ENCODE measurements at places on chromosomes 4 and X.

GRCh38 chr4:39032218-39033085, at the start of gene TMEM156:
Gene TMEM156, minus strand, starts transcription at chr4:39032409. Its CDS starts 96 bp downstream, at chr4:39032313.
- no peak for DNase-seq

GRCh38 chr4:109691411-109691920, 11.8 kb downstream of the CASP6 start:
- no peak for DNase-seq

GRCh38 chr4:101398807-101399206, 51.5 kb upstream of the PPP3CA start:
- DNase-seq: no peak

- no peak for DNase-seq
Measured at GRCh38 chr4:180084561-180084960, 2158.6 kb upstream of the TENM3 start.

DNA sequence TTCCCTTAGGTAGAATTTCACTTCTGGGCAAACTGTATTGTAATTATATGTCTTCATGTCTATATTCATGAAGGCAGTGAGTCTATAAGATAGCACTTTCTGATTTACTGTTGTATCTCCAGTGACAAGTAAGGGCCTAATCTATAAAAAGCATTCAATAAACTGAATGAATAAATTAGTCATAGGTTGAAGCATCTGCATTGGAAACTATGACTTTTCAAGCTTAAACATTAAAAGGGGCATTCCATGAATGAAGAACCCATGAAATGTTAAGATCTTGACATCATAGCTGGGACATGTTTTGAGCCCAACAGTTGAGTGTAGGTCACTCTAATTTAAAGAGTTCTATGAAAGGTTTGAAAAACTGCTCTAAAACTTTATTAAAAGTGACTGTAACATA, 159.3 kb upstream of the LCORL start:
- no peak for DNase-seq

- DNase-seq: no peak
Measured at GRCh38 chr4:145043306-145043705, 54.7 kb downstream of the ANAPC10 start.

GRCh38 chr4:165779950-165780670, 92.9 kb upstream of the TLL1 start:
- DNase-seq: no peak

DNA sequence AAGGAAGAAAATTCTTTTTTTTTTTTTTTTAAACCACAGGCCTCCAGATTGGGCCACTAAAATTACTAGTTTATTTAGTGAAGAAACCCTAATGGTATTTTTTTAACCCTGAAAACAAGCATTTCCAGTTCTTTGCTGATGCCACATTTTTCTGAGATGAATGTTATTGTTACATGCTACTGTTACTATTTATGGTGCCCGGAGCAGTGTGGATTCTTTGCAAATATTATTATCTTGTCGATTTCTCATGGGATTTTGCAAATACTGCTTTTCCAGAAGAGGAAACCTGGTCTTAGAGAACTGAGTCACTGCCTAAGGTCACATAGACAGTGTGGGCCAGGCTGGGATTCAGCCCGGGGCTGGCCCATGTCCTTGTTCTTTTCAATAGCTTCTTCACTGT, 8.7 kb upstream of the ALAS2 start:
- no peak for DNase-seq

DNA sequence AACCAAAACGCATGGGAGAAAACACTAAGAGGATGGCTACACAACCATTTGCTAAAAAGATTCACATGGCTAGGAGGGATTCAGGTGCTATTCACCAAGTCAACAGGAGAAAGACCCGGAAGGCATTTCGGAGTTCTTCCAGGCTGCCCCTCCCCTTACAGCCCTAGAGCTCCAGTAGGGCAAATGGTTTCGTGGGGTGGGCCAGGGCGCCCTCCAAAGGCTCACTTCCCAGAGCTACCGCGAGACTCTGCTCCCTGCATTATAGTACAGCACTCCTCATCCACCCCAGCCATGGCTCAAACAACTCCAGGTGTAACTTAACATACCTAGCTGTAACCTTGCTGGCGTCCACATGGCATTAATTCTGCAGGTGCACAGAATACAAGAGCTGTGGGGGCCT, 179.7 kb downstream of the SLC39A8 start:
- DNase-seq: no peak

DNA sequence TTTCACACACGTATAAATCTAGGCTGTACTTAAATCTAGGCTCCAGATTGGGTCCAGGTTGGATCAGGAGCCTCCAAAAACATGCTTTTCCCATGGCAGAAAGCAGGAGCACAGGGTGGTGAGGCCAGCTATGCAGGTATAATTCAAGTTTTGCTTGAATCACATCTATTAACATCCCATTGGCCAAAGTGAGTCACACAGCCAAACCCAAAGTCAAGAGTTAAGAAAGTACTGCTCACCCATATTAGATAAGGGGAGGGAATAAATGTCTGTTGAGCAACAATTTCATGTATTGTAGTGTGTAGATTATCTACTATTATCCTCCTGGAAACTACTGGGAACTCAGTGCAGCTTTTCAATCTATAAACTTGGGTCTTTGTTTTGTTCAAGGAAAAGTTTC, 12.8 kb downstream of the SUPT20HL2 start:
- DNase-seq: no peak

DNA sequence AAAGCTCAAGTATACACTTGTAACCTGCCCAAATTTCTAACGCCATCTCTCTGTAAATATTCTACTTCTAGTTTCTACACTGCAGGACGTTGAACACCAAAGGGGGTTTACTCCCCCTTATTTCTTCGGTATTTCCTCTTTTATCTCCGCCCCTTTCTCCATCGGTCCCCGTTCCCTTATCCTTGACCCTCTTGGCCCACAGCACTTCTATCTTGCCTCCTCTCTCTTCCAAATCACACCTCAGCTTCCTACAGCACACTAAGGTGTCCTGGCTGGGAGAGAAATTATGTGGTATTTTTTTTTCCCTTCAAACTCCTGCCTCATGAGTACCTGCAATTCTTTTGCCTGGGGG, 715 bp downstream of the ZMAT1 start:
- DNase-seq: no peak

Measured in SK-N-DZ (cell line).